ENCODE measurements at places on chromosomes 5 and 9.

DNA sequence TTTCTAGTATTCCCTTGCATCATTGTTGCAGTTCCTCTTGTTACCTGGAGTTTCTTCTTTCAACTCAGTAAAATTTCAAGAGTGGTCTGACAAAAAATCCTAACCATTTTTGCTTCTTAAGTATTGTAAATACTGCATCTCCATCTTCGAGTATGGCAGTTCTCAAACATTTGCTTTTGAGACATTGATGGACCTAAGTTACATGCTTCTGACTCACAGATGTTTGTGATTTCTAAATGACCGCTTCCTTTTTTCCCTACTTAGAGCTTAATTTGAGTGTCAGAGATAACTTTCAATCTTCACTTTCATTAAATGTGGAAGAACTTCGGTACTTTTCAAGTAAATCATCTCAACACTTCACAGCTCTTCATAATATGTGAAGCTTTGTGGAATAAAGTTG is 4.2 kb downstream of the UHRF2 start:
- no peak for DNase-seq

DNA sequence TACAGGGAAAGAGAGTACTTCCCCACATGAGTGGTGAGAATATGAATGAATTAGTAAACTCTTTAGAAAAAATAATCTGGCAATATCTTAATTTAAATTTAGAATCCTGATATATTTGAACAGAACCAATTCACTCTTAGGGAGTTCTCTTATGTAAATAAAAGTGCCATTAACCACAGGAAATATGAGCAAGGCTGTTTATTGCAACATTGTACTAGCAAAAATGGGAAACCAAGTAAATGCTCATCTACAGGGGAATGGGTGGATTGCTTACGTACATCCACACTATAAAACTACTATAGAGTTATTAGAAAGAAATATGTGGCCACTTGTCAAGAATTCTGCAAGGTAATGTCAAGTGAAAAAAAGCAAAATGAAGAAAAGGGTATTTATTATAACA is 274.5 kb downstream of the TLE1 start:
- no peak for DNase-seq

- DNase-seq, result no peak
Observed at GRCh38 chr5:96226941-96227552, 206.0 kb downstream of the PCSK1 start.

GRCh38 chr9:37408933-37409710 is 13.4 kb upstream of the GRHPR start:
- DNase-seq, result no peak

DNA sequence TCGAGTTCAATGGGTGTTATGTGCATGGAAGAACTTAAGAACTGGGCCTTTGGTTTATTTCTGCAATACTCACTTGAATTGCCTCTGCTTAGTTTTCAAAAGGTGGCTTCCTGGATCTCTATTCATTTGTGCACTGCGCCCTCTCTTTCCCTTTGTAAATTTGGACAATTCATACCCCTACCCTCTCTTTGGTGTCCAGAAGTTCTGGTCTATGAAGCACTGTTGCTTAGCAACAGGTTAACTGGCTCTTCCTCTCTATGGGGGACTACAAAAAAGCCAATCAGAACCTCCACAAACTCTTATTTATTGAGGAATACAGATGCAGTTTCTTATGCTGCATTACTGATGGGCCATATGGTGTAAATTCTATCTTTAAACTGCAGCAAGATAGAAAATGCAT is 13.5 kb upstream of the FAM120A start:
- no peak for DNase-seq

DNA sequence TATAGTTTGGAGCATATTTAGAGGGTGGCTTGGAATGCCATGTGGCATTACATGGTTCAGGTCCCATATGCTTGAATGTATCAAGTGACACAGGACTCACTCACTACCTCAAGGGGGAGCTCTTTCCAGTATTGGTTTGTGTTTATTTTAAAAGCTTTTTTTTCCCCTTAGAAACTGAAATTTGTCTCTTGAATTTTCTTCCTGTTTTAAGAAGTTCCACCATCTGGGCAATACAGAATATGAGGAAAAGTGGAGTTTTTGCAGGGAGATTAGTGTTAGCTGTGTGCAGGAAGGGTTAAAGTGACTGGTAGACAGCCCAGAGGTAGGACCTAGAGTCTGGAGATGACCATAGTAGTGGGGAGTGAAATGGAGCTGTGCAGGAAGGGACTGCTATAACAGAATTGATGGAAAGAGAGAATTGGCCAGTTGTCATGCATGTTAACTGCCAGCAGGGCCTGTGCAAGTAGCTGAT is 36.6 kb downstream of the CTNNA1 start:
- no peak for DNase-seq

Data from NCI-H446 treated with DMSO at 0.1 percent for 48 hours (cell line).